ENCODE measurements at places on chromosomes 7 and 10.

GRCh38 chr7:18835001-18835690 lies 282.3 kb downstream of the TWIST1 start:
- DNase-seq = no peak

GRCh38 chr7:106752367-106752766 lies 91.4 kb upstream of the CCDC71L start:
- DNase-seq = no peak

DNA sequence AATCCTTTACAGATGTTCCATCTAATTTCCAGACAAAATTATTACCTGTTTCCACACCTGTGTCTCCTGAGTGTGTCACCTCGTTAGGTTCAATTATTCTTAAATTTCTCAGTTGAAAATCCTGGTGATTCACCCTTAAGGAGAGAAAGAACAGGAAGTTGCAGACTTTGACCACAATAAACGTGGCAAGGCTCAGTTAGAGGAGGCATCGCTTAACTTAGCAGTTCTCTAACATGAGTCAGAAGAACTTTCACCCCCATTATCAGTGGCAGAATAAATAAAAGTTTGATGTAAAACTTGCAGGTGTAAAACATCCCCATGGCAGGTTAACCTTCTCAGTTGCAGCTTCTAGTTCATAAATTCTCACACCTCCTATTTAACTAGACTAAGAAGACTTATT lies 8.3 kb downstream of the XPNPEP1 start:
- no peak for DNase-seq

- no peak for DNase-seq
Observed at GRCh38 chr7:50416527-50417182, 33.5 kb downstream of the FIGNL1 start.

GRCh38 chr10:10313149-10313835 lies 704.4 kb upstream of the CELF2 start:
- DNase-seq = no peak

- DNase-seq = no peak
Observed at GRCh38 chr10:19966751-19967150, 150.5 kb downstream of the PLXDC2 start.

DNA sequence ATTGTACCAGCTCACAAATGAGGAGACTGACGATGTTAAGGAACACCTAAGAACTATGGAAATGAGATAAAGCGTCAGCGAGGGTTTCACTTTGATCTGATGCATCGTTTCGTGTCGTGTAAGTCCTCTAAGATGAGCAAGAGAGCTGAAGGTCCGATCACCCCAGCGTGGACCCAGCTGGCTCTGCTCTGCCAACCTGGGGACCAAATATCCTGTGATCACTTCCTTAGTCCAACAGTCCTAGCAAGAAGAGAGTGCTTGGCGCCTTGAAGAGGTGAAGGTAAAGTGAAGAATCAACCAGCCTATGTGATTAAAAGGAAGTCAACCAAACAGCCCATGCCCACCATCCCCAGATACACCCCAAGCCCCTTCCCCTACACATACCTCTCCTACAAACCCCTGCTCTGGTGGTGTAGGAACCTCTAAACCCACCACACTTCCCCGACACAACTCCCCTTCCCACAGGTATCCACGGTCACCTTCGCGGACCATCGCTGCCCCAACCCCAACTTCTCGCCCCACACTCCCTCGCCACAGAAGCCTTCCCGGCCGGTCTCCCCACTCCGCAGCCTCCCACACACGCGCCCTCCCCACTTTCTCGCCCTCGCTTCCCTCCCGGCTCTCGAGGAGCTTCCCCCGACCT lies 722 bp downstream of the UPF2 start:
- DNase-seq = no peak

DNA sequence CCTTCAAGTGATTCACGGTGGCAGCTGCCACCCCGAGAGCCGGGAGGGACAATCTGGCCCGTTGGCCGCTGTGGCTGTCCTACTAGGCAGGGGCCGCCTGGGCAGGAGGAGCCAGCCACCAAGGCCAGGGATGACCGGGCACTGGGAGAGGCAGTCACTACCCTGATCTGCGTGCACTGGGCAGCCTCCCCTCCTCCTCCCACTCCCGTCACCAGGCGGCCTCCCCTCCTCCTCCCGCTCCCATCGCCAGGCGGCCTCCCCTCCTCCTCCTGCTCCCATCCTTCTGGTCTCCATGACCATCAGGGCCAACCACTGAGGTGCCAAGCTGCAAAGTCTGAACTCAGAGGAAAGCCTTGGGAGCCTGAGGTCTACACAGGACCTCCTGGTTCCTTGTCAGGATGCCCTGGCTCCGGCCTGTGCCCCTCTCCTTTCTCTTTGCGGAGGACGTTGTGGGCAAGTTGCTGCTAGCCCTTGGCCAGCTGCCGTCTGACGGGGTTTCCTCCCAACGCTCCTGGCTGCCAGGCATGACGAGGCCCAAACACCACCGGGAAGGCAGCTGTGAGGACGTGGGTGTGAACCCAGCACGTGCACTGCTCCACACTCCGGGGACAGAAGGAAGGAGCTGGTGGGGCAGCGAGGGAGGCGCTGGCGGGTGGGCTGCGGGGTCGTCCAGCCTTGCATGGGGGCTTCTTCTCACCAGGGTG lies 131.1 kb downstream of the WDR37 start:
- DNase-seq = no peak

DNA sequence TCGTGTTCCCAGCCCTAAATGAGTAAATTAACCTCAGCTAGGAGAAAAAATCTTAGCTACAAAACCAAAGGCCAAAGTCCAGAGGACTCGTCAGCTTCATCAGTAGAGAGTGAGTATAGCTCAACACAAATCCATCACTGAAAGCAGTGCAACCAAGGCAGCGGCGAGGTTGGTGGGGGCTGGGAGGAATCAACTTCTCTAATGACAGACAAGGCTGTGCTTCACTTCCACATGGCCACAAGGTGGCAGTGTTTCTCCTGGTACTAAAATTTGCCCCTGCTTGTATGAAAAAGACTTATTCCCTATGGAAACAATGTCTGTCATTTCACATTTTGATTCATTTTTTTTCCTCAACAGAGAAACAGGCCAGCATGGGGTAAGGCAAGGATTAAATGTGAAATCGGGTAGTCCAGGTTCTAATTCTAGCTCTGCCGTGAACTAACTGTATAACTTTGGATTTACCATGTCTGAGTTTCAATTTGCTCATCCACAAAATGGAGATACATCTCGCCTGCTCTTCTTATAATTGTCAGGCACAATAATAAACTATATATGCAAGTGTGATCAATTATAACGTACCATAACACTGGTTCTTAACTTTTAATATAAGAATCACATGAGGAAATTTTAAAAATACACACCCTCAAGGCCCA lies 39.3 kb downstream of the FAS start:
- DNase-seq = no peak

- DNase-seq = no peak
Observed at GRCh38 chr7:48179496-48180030, 8.3 kb downstream of the ABCA13 start.

GRCh38 chr7:130154131-130154500 lies 51.1 kb downstream of the TMEM209 start:
- DNase-seq = no peak

GRCh38 chr10:96208271-96208670 lies 63.1 kb downstream of the BLNK start:
- DNase-seq = no peak

- DNase-seq = no peak
Observed at GRCh38 chr7:128075242-128076095, 44.2 kb upstream of the LRRC4 start.

GRCh38 chr7:64098-64915 lies 128.1 kb upstream of the FAM20C start:
- DNase-seq = no peak

GRCh38 chr7:69708857-69709256 lies 110.6 kb downstream of the AUTS2 start:
- no peak for DNase-seq

Measured in esophagus squamous epithelium (tissue), 5 donors.